Left cardiac atrium (tissue), 4 donors: ENCODE measurements at places on chromosomes 6 and 20. TPM values are rescaled to one million over a fixed set of nuclear protein-coding genes. Genes with fewer than 3 reads are reported as not detected.

Gene ATG5
- total RNA-seq = 17.0 TPM

Gene CFAP206
- 0.18 TPM for total RNA-seq

Gene TFAP2B
- total RNA-seq = not detected

Gene PERP
- total RNA-seq = 45.6 TPM
